ENCODE measurements at places on chromosomes 3 and 15.

GRCh38 chr3:65500398-65501306, 538.1 kb downstream of the MAGI1 start:
- no peak for DNase-seq

GRCh38 chr3:113264283-113265131, 53.1 kb downstream of the BOC start:
- DNase-seq = no peak

- peak; percentile 34 for DNase-seq
These were observed 30.5 kb upstream of the TIPARP start for GRCh38 chr3:156643729-156644389.

GRCh38 chr15:75636026-75636425, 4.0 kb downstream of the IMP3 start:
- DNase-seq = no peak

GRCh38 chr15:31262143-31262530, 64.5 kb upstream of the KLF13 start:
- no peak for DNase-seq

- no peak for DNase-seq
These were observed 54.5 kb upstream of the MEX3B start for GRCh38 chr15:82100111-82100929.

DNA sequence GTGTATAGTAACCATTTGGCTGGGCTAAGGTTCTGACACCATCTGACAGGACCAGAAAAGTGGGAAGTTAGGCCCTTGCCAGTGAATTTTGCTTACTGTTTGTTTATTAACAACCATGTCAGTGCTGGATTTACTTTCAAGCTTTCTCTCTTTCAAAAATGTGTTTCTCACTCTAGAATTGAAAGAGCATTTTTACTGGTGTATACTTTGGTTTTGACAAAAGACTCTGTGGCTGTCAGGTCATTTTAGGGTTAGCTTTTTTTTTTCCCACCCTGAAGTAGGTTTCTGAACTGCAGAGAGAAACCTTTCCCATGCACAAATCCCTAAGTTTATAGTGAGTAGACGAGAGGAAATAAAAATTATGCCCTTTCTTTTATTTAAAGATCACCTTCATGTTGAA, 230.0 kb upstream of the TBC1D5 start:
- DNase-seq = no peak

DNA sequence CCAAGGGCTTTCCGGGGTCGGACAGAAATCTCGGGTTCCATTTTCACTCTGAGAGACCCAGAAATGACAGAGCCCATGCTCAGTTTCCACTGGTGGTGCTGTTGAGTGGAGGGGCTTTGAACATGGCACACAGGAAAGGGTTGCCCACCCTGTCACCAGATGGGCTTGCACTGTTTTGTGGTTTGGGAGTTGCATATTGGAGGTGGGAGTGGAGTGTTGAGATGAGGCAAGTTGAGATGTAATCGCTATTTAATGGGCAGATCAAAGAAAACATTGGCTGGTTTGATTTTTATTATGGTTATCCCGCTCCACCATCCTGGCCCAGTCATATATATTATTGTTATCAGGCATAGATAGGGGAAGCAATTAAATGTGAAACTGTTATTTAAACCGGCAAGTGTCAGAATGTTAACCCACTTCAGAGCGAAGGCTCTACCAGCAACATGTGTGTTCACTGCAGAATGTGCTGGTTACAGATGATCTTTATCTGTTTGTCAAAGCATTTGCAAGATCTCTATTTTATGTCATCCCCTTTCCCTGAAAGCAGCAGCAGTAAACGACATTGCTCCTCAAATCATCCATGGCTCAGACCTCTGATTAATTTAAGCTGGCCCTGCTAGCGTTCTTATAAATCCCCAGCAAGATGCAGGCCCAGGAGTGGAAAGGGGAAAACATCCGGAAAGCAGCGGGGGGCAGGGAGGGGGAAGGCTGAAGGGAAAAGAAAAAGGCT, 58.3 kb upstream of the TSEN2 start:
- DNase-seq = no peak

- no peak for DNase-seq
These were observed 32.9 kb downstream of the DAPK2 start for GRCh38 chr15:64013179-64014062.

- no peak for DNase-seq
These were observed 891.9 kb downstream of the SQOR start for GRCh38 chr15:46526726-46527110.

All from activated T-cell treated with anti-CD3 and anti-CD28 coated beads for 24 hours (primary cell).